ENCODE measurements at places on chromosomes 3 and 15.
A peak's percentile ranks its signal among the peaks of the same experiment; 100 is the strongest.

- DNase-seq, result no peak
Measured at GRCh38 chr15:97115761-97116070, 785.2 kb downstream of the NR2F2 start.

DNA sequence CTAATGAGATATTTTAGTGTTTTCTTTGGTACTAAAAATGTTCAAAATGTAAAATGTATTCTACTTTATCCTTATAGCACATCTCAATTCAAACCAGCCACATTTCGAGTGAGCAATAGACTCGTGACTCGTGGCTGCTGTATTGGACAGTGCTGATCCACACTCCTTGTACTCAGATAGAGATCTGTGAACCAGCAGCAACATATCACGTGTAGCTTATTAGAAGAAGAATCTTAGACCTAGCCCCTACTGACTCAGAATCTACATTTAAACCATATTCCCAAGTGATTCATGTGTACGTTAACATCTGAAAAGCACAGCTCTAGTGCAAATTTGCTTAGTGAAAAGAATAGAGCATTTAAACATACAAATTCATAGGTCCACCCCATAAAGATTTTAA, 130.9 kb downstream of the IL1RAP start:
- DNase-seq, result no peak

DNA sequence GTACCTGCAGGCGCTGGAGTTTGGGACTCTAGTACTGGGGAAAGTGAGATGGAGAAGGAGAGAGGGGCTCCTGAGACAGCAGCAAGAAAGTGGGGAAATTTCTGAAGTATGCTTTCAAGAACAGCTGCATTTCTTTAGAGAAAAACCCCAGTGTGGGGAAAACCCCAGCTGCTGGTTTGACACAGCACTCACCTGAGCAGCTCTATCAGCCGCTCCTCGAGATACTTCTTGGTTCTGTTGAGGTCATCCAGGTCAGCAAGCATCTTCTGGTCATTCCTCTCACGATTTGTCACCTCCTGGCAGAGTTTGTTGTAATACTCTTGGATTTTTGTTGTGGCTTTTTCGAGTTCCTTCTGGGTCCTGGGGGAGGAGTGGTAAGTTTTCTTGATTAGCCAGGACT, 18.8 kb downstream of the CXCR6 start:
- no peak for DNase-seq

DNA sequence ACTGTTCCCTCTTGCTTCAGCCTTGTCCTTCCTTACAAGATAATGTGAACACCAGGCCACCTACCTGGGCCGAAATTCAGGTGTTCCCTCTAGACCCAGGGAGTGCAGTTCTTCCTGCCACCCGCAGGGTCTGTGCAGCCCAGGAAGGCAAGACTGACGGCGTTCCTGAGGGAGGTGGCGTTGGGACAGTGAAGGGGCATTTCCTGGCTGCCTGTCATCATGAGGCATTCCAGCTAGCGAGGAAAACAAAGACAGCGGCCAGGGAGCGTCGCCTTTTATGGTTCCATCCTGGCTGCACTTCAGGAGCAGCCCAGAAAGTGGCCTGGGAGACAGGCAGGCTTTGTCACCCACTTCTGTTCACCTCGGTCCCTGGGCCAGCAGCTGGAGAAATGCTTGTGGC, 84.8 kb upstream of the WNT5A start:
- no peak for DNase-seq

DNA sequence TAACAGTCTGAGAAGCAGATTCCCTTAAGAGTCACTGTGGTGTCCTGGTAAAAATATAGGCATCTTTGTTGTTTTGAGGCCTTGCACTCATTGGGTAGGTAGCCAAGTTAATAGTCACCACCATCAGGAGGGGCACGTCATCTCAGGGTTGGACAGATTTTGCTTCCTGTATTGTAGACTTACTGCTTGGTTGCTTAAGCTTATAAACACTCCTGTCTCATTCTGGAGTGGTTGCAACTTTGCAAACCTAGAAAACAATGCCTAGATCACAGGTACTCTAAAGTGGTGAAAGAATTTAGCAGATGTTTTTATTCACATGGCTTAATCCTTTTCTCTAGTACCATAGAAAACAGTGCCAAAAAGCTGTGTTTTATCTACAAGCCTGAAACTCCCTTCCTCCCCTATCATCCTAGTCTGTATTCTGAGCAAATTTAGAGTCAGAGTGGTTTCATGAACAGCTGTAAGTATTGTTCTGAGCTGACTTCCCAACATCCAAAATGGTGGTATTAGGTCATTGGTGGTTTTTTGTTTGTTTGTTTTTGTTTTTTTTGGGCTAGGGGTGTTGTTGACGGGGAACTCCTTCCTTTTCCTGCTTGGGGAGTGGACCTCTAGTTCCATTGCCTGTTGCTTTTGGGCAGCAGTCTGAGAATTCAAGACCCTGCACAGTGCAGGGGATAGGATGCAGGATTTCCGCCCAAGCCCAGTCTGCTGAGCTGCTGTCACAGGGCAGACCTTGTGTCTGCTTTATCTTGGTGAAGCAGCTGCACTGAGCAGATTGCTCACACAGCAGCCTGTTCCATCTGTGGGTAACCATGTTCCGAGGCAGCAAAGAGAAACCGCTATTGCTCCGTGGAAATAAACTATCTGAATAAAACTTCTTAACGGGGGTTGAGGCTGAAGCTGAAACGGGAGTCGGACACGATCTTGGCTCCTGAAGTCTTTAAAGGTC, 202.0 kb downstream of the AKAP13 start:
- no peak for DNase-seq

DNA sequence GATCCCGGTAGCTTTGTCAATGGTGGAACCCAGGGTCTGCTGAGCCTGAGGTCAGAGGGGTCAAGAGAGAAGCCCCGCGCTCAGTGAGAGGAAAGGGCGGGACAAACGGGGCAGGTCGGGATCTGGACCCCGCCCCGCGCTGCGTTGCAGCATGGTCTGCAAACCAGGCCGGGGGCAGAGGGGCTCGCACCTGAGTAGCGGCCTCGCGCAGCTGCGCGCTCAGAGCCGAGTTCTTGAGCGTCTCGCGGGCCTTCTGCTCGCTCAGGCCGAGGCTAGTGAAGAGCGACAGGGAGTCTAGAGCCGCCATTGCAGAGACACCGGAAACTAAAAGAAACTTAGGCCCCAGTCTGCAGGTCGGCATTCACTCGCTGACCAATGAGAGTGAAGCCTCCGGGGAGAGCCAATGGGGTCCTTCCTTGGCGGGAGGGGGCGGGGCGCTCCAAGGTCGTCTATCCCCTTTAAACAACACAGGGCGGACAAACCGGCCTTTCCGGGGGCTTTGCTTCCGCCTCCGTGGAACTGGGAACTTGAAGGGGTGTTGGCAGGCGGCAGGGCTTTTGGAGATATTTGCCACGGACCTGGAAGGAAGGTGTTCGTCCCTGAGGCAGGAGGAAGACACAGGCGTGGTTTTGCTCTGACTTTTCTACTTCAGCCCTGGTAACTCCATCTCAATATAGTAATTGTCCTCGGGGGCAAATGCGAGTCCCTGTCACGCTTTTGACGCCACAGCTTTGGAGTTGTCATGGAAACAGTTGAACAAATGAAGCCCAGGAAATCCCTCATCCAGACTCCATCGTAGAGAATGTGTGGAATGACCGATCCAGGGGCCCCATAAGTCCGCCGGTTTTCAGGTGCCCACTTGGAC, at the start of gene QARS1:
Gene QARS1, minus strand, starts transcription at position 331 of the 865 bp plus-strand sequence. Its CDS starts 24 bp downstream, at position 307.
- DNase-seq, result peak; percentile 85

DNA sequence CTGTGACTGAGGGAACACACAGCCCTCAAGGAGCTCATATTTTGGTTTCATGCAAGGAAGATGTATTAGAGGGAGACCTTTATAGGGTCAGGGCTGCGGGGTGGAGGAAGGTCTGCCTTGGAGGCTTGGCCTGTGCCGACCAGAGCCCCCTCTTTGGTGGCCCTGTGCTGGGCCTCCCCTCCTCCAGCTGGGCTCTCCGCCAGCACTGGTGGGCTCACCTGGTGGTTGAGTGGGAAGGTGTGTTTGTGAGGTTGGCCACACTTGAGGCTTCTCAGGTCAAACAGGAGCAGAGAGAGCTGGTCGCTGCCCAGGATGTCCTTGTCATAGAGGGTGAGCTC, 2.6 kb downstream of the PLA2G4F start:
- DNase-seq, result no peak

- DNase-seq, result no peak
Measured at GRCh38 chr3:42376344-42376798, 34.0 kb downstream of the LYZL4 start.

GRCh38 chr3:143187111-143187510, 67.5 kb downstream of the CHST2 start:
- DNase-seq, result no peak

GRCh38 chr15:71226536-71227455, 111.5 kb downstream of the THSD4 start:
- no peak for DNase-seq

DNA sequence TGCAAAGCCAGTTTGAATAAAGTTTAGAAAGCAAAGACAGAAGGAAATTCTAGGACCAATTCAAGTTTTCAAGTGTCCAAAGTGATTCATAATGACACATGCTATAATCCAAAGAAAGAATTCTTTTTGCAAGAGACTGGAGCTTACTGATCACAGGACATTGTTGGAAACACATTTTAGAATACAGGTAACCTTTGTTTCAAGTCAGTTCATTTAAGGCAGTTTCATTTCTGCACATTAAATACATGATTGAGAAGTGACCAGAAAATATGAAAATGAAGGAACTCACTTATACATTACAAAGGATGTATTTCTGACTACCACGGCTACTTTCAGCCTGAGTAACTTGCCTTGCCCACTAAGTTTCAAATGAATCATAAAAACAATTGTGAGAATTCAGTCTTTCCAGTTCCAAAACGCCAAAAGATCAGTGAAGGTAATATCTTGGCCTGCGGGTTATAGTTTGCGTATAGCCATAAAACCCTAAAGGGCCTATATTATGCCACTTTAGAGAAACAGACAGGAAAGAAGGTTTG, 48.7 kb downstream of the PRICKLE2 start:
- no peak for DNase-seq

GRCh38 chr3:21013566-21013965, 737.4 kb downstream of the ZNF385D start:
- no peak for DNase-seq

- DNase-seq, result no peak
Measured at GRCh38 chr15:42042602-42043400, 22.0 kb upstream of the PLA2G4E start.

- no peak for DNase-seq
Measured at GRCh38 chr15:36185438-36185837, 394.0 kb upstream of the CDIN1 start.

DNA sequence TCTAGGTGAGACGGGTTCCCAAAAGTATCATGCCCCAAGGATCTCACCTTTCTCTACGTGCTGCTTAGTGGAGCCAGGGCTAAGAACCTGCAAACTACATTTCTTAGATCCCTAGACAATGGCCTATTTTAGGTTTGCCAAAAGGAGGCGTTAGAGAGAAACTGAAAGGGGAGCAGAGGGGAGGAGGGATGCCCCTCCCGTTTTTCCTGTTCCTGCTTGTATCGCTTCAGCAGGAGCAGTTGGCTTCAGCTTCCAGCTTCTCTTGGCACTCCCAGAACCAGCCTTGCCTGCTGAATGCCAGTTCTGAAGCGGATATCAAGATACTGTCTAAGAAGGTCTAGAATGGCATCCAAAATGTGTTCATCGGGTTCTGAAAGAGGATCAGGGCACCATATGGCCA, 58.4 kb upstream of the ABHD17C start:
- no peak for DNase-seq

GRCh38 chr15:41984622-41985021, 12.3 kb upstream of the EHD4 start:
- DNase-seq, result no peak

DNA sequence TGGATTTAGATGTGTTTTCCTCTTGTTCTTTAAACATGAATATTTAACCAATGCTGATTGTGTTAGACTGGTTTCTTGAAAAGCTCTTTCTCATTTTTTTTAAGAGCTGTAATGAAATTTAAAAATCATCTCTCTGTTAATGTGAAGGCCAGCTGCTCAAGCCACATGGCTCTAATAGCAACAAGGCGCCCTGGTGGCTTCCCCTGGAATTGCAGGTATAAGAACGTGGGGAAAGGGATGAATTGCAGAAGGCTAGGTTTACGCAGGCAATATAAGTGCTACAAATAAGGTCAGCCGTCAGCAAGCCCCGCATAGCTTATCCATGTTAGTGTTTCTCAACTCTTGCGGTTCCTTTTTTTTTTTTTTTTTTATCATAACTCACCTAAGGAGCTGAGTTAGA, 108.5 kb downstream of the SAMMSON start:
- no peak for DNase-seq

GRCh38 chr3:71893702-71894479, 108.9 kb upstream of the PROK2 start:
- DNase-seq, result no peak

DNA sequence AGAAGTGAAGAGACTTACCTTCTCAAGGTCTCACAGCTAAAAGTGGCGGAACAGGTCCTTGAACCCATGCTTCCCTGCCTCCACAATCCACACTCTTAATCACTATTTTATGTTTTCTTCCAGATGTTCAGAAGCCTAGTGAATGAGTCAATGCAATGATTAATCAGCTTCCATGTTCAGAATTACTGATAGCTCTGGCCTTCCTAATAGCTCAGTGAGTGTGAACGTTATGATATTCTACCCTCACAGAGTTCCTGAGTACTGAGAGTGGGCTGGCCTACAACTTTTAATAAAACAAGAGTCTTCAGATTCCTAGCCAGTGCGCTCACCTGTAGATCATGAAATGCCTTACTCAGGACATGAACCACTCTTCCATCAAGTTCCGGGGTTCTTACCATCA, 443.0 kb upstream of the ADAMTS9 start:
- DNase-seq, result no peak

- DNase-seq, result no peak
Measured at GRCh38 chr3:15754047-15754446, 43.7 kb downstream of the ANKRD28 start.

GRCh38 chr15:67185621-67186225, 68.7 kb downstream of the AAGAB start:
- no peak for DNase-seq

DNA sequence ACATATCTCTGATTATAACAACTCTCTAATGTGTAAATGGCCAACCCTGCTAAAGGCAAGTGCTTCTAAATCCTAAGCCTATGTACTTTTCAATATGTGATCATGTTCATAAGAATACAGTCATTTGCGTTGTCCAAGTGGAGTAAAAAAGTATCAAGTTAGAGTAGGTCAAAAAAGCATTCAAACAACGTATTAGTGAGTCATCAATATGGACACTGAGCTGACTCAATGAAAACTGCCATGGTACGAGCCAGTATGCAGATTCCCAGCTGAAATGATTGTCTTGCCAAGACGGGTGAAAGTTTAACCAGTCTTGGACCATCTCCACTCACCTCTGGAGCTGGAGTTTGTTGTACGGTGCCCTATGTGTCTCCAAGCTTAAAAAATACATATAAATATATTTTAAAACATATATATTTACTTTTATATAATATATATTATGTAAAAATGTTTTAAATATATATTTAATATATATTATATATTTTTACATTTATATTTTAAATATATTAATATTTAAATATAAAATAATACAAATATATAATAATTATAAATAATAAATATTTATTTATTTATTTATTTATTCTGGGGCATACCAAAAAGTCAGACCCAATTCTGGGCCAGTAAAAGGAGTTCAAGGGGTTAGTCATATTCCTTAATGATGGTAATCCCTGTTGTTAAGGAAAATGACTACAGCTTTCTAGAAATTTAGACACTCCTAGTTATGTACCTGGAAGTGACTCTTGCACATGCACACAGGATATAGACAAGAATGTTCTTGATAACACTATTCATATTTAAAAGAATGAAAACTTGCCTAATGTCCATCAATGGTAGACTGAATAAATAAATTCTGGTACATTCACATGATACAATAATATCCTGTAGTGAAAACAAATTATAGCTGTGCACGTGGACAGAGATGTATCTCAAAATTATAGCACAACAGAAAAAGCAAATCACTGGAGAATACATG, 27.2 kb downstream of the PLSCR4 start:
- no peak for DNase-seq

GRCh38 chr3:109900783-109901182, 563.4 kb upstream of the DPPA4 start:
- DNase-seq, result no peak

Data from bone marrow (tissue), 2 donors.